ENCODE measurements at places on chromosomes 2 and 18. TPM values are rescaled to one million over a fixed set of nuclear protein-coding genes. Genes with fewer than 3 reads are reported as not detected.

Gene RIT2
- total RNA-seq: not detected

Gene CCDC141
- not detected for total RNA-seq

Gene LRRC30
- not detected for total RNA-seq

Gene FAM210A
- 8.5 TPM for total RNA-seq

Gene DSC3
- 12.2 TPM for total RNA-seq

Gene ANKRD30B
- total RNA-seq: not detected

Gene SKA1
- 2.7 TPM for total RNA-seq

Gene SULT6B1
- total RNA-seq: not detected

Data from cardiac atrium fibroblast (primary cell).